ENCODE measurements at places on chromosomes 4 and X.

GRCh38 chr4:5034206-5034605 lies 14.9 kb upstream of the CYTL1 start:
- no peak for DNase-seq

DNA sequence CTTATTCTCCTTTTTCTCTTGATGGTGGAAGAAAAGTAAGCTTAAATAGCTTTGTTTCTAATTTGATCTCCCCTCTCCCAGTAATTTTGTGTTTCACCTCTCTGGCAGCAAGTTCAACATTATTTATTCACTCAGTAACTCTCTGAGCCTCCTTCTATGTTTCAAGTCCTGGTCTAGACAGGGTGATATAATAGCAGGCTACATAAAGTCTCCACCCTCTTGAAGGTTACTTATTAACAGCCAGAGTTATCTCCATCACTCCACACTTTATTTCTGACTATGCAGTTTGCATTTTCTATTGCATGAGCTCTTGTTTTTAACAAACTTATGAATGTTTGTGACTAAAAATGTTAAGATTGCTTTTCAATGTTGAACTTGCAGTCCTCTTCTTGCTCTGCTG lies 17.8 kb upstream of the ANOS1 start:
- no peak for DNase-seq

- no peak for DNase-seq
Measured at GRCh38 chrX:153694687-153695270, 7.1 kb downstream of the SLC6A8 start.

DNA sequence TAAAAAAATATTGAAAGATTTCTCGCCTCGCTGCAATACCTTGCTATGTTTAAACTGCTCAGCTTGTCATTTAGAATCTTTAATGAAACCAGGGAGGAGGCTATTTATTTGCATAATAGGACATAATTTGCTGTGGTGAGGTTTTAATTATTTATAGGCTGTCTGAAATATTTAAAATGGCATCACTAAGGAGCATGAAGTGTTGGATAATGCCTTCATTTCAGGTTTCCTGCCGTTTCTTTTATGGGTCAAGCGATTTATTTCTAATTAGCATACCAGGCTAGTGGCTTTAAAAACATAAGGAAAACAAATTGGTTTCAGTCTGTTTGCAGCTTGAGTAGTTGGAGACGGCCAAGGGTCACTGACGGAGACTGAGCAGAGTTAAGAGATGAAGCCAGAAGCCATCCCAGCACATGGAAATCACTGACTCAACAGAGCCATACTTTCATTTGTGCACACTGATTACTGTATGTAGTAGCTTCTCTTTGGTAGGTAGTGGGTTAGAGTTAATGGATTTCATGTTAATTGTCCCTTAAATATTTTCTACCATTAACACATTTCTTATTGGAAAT lies 1962.4 kb upstream of the TENM3 start:
- DNase-seq = no peak

DNA sequence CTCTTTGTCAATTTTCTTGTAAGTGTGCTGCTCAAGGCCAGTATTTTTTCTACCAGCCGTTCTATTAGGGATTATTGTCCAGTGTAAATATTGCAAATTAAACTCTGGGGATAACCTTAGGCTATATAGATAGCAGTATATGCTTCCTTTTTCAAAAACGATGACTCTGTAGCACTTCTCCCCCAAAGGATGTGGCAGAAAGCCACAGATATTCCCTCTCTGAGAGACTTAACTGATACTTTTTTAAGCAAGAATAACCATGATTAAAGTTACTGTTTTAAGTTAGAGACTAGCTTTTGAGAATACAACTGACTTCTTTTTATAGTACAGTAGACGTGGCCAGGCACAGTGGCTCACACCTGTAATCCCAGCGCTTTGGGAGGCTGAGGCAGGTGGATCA lies 130.0 kb downstream of the FHIP1A start:
- no peak for DNase-seq

GRCh38 chr4:42806303-42806835 lies 86.1 kb upstream of the GRXCR1 start:
- DNase-seq = no peak

- DNase-seq = no peak
Measured at GRCh38 chrX:2552621-2553201, 51.9 kb upstream of the DHRSX start.

DNA sequence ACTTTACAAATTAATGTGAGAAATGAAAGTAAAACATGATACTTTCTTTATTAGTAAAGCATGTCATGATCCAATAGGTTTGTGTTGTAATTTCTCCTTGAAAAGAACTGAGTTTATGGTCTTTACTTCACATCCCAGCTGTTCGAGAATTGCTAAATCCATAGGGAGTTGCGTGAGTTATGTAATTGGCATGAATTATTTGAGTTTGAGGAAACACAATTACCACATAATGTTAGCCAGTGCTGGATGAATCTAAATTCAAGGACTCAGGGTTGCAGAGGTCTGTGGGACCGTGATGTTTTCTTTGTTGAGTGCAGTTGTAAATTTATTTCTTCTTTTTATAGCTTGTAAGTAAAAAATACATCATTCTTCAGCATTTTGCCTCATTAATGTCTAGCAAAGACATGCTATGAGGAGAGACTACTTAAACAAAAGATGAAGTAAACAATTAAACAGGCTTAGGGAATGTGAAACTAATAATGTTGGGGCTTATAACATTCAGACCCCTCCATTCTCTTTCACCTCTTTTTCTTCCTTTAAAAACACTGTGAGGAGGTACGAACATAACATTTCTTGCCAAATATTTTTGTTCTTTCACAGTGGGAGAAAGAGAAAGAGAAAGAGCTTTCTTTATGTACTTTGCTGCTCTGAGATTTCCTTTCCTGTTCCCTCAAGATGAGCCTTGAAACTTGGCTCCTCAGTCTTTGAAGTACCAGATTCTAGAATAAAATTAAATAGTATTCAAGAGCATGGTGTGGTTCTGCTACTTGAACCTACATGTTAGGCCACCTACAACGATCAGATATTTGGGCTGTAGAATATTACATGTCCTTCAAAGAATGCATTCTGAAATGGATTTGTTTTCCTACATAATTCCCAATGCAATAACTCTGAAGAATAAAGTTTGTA lies 159.6 kb upstream of the ANK2 start:
- DNase-seq = no peak

DNA sequence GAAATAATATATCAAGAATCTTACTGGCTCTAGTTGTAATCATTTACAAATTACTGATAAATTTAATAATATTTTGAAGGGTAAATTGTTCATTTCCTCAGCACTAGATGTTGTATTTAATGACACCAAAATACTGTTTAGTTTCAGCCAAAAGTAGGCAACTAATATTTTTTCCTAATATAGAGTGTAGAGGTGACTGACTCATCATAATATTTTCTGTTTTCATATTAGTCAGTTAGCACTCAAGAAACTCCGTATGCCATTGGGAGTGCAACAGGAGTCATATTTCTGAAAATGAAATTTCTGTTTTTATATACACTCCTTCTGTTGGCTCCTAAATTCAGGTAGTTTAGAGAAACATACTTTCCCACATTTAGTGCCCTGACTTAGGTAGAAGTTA lies 36.6 kb upstream of the PTPN13 start:
- no peak for DNase-seq

DNA sequence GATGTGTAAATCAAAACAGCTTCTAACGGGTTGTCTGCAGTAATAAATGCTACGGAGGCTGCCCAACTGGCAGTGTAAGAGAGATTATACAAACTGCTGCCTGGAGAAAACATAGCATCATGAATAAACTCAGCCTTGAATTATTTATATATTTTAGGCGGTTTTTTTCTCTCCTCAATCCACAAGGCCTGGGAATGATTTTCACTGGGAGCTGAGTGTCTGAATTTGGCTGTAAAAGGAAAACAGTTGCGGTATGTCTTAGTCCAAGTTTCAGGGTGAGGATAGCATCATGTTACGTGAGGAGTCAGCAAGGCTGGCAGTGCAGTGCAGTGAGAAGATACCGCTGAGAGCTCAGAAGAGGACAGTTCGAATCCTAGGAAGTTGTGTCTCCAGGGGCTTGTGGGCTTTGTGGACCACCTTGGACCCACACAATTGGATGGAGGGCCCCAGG lies 291.5 kb upstream of the BOD1L1 start:
- DNase-seq = no peak

GRCh38 chr4:165101641-165102040 lies 11.0 kb downstream of the TMEM192 start:
- no peak for DNase-seq

GRCh38 chr4:77012726-77013125 lies 63.1 kb downstream of the CCNI start:
- no peak for DNase-seq

DNA sequence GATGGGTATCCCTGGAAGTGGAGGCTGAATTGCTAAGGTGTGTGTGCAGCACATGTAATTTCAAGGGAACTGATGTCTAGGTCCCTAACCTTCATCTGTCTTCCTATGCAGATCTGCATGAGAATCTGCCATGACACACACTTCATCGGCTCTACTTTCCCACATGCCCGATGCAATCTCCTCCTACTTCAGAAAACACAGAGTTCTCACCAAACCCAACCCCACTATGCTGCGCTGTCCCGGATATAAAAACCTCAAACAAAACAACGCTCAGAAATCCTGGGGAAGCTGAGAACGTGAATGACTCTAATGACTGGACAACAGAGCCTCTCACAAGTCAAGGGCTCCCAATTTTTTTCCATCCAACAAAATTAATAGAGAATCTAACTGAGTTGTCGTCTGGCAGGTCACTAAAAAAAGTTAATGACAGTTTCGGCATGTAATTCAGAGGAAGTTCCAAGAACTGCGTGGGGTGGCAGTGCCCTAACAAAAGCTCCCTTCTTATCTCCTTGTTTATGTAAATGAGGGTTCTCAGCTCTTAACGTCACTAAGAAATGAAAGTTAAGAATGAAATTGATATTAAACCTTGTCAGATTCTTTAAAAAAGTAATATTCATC lies 39.0 kb downstream of the STX18 start:
- DNase-seq = no peak

DNA sequence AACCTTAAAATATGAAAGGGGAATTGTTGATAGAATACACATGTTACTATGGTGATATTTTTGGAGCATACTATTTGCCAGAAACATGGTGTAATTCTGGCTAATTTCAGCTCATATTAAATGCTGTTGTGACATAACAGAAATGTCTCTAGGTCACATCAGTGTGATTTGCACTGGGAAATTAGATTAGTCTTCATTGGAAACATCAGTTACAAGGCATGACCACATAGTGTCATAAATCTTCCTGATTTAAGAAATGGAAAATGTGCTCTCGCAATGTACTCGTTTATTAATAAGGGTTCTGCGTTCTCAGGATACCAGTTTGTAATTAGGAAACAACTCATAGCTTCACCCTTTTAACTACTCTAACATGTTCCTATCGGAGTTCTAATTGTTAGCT lies 72.9 kb upstream of the GYPA start:
- no peak for DNase-seq

GRCh38 chrX:17413228-17413627 lies 38.2 kb downstream of the NHS start:
- no peak for DNase-seq

GRCh38 chrX:112849016-112849415 lies 8.4 kb upstream of the AMOT start:
- no peak for DNase-seq

GRCh38 chr4:78951862-78952472 lies 12.7 kb upstream of the PAQR3 start:
- no peak for DNase-seq

DNA sequence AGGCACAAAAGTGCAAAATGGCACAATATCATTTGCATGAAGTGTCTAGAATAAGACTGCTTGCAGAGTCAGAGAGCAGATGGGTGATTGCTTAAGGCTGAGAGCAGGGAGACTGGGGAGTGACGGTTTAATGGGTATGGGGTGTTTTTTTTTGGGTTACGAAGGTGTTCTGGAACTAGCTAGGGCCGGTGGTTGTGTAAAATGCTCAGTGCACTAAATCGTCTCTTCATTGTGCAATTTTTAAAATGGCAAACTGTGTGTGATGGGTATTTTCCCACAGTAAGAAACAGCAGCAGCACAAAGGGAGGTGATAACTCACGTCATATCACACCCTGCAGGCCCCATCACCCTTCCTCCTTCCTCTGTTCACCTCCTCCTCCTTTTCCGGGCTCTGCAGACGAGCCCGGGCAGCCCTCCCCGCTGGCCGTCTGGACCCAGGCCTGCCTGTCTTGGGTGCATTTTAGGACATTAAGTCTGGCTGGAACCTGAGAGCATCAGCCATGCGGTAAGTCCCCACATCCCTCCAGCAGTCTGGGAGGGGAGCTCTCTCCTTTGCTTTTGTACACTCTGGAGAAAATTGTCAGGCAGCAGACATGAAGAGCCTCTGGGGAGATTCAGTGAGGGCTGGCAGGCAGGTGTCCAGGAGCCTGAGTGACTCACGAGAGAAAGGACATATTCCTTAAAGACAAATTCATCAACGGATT lies 42.7 kb downstream of the ASMT start:
- DNase-seq = no peak

DNA sequence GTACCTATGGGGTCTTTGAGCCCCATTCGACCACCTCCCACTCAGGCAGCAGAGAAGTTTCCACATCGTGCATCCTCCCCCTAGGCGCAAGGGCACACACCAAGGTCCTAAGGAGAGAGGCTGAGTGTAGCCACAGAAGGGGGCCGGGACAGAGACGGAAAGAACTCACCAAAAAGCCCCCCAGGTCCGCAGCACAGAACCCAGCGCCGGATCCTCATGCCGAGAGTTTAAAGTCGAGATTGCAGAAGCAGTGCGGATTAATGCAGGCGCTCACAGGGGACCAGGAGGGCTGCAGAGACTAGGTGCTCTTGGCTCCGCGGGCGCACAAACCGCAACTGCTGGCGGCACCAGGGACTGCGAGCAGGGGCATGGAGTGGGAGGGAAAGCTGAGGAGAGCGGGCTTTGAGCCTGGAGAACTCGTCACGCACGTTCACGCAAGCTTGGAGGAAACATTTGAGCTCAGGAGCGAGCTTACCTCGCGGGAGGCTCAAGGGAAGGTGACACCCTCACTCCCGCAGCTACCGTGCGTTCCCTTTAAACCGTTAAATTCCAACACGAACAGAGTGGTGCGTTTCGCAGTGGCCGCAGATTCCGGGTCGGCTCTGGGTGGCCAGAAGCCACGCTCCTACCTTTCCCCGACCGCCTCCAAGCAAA lies 8.5 kb downstream of the NKX3-2 start:
- DNase-seq = no peak

GRCh38 chr4:75973766-75974165 lies 17.0 kb downstream of the SDAD1 start:
- no peak for DNase-seq

GRCh38 chr4:37392521-37393255 lies 148.1 kb downstream of the NWD2 start:
- no peak for DNase-seq

DNA sequence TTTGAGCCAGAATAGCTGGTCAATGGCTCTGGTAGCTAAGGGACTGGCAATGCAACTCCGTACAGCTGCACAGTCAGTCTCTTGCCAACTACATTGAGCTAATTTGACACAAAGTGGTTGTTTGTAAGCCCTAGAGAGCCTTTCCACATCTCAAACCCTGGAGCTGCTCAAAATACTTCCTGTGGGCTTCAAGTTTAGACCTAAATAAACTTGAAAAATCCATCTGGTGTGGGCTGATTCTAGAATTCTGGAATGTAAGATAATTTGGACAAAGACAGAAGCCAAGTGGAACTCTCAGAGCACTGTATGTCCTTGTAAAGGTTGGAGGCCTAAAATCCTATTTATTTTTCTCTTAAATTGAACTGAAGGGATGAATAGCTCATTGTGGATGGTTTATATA lies 380.8 kb downstream of the SPRY1 start:
- no peak for DNase-seq

All from stimulated activated CD4-positive, alpha-beta T cell treated with anti-CD3 and anti-CD28 coated beads, Interleukin-1b, Interleukin-23, amount 100 ng/mL, for 1 hour (primary cell).